Fibroblast of mammary gland (primary cell): ENCODE measurements at places on chromosomes 3 and 15.

GRCh38 chr3:123015596-123015995, 12.0 kb downstream of the SEMA5B start:
- DNase-seq = no peak

DNA sequence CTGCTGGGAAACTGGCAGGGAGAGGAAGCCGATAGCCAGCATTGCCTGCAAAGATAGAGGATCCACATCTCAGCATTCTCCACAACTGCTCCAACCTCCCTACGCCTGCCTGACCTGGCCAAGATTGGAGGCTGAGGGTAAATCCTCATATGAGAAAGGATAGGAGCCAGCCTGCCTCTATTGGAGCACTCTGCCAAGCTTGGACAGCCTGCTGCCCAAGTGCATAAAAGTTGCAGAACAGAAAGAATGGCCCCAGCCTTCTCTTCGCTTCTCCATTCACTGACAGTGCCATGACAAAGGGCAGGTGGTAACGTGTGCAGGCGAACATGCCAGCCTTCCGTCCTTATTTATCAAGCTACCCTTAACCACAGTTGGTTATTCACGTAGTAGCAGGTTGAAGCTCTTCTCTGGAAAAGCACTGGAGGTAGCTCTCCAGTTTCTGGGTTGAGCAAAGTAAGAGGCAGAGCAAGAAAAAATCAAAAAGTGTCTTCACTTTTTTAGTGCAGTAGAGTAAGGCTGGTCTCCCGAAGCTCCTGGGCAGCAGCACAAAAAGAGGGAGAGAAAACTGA, 4.3 kb downstream of the BMF start:
- no peak for DNase-seq

- no peak for DNase-seq
These were observed 44.2 kb upstream of the ONECUT1 start for GRCh38 chr15:52834379-52834778.

DNA sequence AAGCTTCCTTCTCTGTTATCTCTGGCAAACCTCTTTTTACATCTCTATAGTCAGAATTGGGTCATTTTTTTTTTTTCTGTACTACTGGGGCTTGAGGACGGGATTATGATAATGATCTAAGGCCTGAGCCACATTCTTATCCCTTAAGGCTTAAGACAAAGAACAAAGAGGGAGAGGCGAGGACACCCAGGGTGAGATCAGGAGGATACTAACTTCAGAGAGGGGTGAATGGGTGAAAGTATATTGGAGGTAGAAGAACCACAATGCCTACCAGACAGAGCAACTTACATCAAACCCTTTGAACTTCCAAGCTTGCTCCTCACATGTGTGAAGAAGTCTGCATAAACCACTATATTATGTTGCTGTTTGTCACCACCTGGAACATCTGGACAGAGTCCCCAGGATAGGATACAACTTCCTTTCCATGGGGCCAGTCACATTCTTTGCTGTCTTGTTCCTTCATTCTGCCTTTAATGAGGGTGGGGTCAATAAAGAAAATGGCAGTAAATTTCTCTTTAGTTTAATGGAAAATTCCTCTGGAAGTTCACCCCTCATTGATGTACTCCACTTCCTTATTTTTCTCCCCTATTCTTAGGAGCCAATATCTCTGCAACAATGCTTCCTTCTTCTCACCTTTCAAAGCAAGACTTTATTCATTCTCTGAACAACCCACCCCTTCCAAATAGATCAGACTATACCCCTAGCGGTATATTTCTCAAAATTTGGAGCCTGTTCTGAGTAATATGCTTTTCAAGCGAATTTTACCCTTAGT, 9.1 kb upstream of the PDCD6IP start:
- no peak for DNase-seq

DNA sequence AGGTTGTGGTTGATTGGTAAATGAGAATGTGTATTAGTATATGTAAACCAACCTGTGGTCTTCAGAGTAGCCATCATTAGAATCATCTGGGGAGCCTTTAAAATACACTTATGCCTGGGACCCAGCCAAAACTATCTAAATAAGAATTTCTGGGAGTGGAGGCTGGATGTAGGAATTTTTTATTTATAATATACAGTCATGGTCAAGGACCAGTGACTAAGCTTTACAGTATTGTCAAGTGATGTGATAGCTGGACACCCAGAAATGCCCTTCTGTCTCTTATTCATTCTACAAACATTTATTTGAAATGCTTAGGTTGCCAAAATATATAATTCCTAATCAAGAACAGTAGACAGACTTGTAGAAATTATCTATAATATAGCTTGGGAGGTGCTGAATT, 132.2 kb downstream of the MBNL1 start:
- DNase-seq = peak; percentile 73

DNA sequence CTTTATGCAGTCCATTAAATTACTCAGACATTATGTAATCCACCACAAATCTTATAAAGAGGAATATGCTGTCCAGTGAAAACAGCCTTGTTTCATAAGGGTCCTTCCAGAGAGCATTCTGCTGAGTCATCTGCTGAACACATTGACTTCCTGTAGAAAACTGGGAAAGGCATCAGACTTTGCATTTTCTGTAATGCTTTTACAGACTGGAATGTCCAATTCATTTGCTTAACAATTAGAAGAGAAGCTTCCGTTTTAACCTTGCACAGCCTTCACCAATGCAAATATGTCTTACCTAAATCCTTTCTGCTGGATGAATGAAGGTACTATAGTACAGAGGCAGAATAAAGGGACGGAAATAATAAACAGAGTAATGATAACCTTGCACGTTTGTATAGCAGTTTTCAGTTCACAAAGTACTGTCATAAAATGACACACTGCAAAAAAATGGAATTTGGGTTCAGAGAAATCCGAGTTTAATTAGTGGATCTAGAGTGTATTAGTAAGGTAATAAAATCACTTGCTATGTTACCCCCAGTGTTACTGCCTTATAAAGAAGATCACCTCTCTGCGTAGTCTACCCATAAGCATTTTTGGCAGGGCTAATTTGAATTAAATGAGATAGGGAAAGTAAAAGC, 301.5 kb downstream of the PYDC2 start:
- peak; percentile 79 for DNase-seq
